ENCODE measurements at places on chromosomes 4 and X.
A peak's percentile ranks its signal among the peaks of the same experiment; 100 is the strongest.

GRCh38 chrX:115940888-115941332, 229.6 kb upstream of the AGTR2 start:
- DNase-seq, result peak; percentile 77

DNA sequence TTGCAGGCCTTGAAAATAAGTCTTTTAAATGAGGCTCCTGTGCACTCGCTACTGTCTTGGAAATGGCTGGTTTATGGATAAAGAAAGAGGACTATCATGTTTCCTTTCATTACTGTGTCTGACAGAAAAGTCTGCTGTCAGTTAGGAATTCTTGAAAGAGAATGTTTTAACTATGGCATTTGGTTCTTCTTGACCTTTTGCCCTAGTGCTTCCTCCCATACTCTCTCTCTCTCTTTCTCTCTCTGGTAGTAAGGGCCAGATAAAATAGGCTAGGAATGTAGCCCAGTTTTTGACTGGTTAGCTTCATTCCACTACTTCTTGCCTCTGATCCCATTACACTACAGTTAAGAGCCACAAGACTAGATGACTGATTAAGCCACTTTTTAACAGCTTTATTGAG, 29.8 kb downstream of the YY2 start:
- DNase-seq, result no peak

DNA sequence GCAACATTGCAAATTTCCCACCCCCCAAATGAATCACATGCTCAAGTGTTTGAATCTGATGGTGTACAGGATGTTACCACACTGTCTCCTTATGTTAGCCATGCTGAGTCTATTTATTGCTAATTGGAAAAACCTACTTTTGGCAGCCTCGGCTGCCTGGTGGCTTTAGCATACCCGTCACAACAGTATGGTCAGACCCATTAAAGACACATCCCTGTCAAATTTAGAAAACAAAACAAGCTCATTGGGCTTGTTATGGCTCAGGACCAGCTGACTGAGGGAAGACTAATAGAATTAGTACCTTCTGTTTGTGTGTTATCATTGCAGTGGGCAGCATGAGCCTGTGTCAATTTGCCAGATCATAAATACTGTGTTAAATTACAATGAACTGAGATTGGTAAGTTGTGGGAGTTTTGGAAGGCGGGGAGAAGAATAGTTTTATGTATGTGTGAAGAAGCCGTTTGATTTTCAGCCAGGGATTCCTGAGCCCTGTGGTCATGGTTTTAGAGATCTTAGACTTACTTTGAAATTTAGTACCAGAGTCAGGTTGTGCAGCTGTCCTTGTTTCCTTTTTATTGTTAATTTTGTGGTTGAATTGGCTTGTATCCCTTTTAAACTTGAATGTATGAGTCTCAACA, 66.8 kb downstream of the POLA1 start:
- no peak for DNase-seq

DNA sequence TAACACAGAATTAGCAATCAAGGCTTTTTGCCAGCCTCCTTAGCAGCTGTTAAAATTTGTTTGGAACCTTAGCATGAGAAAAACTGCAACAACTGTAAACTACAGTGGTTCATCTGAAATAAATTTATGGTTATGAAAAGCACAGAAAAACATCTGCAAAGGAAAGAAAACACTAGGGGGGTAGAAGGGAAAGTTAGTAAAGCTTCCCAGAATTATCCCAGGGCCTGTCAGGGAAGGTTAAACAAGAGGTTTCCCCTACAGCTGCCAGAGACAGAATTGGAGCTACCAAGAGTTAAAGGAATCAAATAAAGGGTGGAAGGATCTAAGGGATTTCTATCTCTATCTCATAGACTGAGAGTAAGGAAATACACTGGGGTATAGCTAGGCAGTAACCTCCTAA, 234.7 kb upstream of the DIAPH2 start:
- no peak for DNase-seq

- DNase-seq, result no peak
Measured at GRCh38 chr4:56690393-56690792, 9.3 kb upstream of the HOPX start.

DNA sequence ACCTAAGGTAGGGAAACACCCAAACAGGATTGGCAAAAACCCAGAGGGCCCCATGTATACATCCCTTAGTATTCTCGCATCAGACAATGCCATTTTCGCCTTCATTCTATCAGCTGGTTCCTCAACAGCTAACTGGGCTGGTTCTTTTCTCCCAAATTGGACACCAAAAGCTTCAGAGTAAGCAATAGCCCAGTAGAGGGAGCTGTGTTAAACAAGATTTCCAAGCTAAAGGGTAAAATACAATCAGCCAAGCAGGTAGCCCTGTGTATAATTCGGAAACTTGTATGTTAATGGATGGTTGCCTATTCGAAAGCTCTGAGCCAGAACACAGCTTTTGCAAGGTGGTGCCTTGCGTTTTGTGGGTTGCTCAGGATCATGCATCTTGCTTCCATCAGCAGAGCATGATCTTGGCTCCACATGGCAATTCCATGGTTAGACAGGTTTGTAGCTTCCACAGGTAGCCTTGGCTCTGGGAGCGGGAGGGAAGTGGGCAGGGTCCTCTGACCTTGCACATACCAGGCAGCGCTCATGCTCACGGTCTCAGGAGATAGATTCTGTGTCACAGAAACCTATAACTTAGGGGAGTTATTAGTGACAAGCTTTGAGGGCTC, 115.2 kb upstream of the LNX1 start:
- DNase-seq, result no peak

GRCh38 chr4:21768349-21769310, 179.9 kb downstream of the KCNIP4 start:
- no peak for DNase-seq

GRCh38 chrX:108468486-108468885, 28.8 kb downstream of the COL4A5 start:
- no peak for DNase-seq

DNA sequence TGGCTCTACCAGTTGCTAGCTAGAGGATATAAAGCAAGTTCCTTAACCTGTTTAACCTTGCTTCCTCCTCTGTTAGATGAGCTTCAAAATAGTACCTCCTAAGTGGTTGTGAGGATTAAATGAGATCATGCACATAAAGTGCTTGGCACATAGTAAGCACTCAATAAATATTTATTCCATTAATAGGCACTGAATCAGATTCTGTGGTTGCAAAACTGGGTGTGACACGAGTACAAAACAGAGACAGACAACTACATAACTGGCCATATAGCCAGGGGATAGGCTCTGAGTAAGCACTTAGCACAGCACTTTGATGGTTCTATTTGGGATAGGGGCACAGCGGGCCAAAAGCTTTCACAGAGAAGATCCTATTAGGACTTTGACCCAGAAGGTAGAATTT, 150.3 kb downstream of the RELL1 start:
- no peak for DNase-seq

GRCh38 chrX:33126469-33126868, 84.9 kb downstream of the DMD start:
- DNase-seq, result no peak

- DNase-seq, result no peak
Measured at GRCh38 chr4:88320780-88321373, 36.5 kb upstream of the PPM1K start.

DNA sequence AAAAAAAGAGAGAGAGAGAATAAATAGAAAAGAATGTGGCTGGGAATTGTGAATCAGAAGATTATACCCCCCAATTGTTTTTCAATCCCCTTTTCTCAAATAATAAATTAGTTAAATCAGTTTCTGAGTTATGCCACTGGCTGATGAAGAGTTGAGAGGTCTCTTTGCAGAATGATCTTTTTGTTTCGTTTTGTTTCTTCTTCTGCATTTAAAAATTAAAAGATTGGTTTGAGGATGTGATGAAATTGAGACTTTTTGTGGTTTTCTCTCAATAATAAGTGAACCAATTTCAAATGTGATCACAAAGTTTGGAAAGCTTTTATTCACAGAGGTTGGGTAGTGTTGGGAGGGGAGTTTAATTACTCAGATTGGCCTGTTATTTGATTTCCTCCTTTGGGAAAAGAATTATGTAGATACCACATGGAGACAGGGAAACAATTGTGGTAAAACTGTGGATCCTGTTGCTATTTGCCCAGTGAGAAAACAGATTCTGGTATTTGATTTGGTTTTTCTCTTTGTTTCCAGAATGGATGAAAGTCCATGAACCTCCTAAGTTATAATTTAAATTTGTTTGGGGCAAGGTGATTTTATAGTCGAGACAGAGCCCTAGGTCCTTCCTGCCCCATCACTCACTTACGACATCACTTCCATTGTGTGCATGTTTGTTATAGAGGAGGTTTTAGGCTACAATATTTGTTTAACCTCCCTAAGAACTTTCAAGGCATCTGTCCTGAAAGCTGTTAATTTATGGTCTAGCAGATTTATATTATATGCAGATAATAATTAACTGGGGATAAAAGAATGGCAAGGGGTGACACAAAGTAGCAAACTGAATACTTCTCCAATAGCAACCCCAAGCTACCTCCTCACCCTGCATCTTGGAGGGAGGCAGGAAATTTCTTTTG, 92.0 kb upstream of the BMPR1B start:
- DNase-seq, result no peak

- DNase-seq, result no peak
Measured at GRCh38 chrX:16479206-16479869, 170.6 kb upstream of the S100G start.

GRCh38 chr4:102598762-102599374, 97.7 kb downstream of the NFKB1 start:
- DNase-seq, result no peak

- DNase-seq, result no peak
Measured at GRCh38 chr4:95742179-95742578, 97.7 kb upstream of the PDHA2 start.

DNA sequence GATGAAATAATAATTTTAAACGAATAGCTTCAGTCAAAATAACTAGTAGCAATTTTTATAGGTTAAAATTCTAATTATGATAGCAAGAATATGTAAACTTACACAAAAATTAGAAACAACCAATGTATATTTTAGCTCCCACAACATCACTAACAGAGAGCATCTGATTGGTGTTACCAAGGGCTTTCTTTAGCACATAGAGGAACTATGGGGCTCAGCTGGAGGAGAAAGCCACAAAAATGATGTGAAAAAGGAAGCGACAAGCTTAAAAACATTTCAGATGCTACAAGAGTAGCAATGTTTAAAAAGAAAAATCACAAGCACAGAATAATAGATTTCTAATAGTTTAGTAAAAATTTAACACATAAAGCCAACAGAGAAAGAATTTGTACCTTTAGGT, 56.3 kb downstream of the ATP8A1 start:
- DNase-seq, result no peak

DNA sequence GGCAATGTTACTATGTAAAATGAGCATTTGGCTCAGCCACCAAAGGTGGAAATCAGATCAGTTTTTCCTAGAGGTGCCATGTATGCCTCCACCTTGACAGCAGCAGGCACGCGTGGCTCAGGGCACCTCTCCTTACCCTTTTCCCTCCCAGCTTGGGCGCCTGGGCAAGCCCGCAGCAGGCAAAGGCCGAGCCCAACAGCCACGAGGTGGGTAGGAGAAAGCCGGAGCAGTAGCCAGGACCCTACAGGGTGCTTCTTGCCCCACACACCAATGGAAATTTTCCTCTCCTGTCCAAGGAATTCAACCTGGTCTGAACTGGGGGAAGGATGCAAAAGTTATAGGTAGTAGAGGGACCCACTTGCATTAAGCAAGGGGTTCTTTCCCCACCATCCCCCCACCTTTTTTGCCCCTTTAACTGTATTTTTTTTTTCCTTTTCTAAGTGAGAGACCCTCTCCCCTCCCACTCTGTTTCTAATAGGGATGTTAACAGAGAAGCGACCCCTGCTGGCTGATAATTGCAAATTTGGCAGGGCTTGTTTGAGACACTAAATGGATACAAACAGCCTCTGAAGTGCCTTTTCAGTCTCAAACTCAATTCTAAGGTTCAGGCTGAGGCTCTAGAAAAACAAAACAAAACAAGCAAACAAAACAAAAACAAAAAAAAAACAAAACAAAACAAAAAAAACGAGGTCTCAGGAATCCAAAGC, 895.1 kb downstream of the PCDH18 start:
- DNase-seq, result peak; percentile 58

GRCh38 chr4:147787204-147787603, 55.3 kb downstream of the ARHGAP10 start:
- no peak for DNase-seq

DNA sequence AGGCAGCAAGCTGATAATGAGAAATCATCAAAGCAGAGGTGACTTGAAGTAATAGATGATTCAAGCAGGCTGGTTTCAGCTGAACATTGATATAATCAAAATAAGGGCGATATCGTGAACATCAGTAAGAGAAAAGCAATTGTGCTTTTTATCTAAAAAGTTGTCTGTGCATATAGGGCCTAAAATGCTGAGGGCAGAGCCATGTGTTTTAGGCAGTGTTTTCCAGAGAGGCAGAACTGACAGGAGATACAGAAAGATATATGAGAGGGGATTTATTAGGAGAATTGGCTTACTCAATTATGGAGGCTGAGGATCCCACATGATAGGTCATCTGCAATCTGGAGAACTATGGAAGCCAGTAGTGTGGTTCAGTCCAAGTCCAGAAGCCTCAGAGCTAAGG, 136.5 kb upstream of the NPY2R start:
- no peak for DNase-seq

GRCh38 chr4:118833192-118833820, 2.6 kb downstream of the SEC24D start:
- no peak for DNase-seq

DNA sequence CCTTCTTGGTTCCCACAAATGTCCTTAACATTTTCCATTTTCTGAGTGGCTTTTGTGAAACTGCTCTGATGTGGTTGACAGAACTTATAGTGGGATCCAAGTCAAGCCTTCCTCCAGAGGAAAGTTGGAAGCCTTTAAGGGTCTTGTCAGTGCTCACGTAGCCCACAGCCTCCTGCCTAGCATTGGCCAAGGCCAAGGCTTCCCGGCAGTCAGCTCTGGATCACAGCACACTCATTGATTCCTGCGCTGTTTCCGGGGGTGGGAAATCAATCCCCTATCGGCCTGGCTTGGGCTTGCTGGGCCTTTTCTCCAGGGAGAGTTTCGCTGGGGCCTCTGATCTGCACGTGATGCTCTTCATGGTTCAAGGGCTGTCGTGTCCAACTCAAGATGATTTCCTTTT, 76.1 kb downstream of the SLC9A6 start:
- no peak for DNase-seq

DNA sequence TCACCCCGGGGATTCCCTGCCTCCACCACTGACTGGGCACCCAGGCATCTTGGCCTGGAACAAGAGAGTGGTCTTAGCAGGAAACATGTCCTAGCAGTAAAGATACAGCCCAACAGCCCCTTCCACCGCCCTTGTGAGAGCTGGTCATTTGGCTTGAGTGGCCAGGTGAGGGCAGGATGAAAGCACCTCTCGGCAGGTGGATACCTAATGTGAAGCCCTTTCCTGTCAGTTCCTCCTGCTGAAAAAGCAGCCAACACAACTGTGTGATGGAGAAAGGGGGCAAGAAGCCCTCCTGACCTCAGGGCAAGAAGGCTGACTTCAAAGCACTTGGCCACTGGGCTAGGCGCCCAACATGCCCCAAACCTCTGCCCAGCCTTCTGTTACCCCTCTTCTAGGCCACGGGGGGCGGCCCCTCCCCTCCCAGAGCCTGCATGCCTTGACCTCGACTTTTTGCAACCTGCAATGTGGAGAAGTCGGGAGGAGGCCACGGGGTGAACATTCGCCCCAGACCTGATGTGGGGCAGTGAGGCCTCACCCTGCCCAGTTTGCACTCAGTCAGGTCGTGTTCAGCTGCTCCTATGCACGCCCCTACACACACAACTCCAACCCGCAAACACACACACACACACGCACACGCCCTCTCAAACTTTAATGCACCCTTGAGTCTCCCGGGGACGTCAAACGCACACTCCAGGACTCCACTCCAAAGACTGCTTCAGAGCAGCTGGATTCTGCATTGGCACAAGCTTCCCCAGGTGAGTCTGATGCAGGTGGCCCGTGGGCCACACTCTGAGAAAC, 1.1 kb downstream of the LGI2 start:
- DNase-seq, result no peak

Measured in ecto neural progenitor cell (in vitro differentiated cells).